ENCODE measurements at places on chromosomes 12 and 14.

DNA sequence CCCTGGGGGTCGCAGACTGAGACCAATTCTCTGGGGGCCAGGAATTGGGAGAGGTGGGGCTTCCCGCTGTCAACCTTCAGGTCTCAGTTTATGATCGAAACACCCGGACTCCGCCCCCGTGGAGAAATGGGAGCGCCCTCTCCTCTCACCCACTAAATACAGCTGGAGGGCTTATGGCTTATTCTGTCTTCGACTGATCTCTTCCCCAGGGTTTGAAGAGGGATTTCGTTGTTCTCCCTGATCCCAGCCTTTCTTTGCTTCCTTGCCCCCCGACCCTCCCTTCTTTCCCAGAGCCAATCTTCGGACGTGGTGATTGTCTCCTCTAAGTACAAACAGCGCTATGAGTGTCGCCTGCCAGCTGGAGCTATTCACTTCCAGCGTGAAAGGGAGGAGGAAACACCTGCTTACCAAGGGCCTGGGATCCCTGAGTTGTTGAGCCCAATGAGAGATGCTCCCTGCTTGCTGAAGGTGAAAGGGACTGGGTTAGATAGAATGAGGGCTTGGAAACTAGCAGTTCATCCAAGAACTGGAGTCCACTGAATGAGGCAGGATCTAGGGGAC is 607 bp downstream of the OS9 start:
- peak; percentile 52 for DNase-seq

DNA sequence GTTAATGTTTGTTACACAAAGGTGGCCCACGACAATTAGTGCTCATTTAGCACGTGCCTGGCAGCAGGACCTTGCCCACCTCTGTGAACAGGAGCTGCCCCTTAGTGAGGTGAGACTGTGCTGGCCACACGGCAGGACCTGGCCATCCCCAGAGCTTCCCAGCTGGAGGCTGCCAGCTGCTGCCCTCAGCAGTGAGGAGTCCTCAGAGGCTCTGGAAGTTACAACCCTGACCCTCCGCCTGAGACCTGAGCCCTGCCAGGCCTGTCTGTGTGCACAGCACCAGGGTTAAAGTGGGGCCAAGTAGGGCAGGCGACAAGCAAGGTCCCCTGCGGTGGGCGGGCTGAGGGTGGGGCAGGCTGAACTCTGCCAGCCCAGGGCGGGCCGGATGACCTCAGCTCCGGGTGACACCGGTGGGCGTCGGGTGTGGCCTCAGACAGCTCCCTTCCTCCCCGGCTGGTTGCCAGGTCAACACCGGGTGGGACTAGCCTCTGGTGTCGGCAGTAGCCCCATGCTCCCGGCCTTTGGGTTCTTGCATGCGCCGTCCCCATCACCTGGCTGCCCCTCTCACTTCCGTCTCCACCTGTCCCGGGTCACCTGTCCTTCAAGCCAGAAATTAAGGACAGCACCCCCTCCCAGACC is 9.2 kb upstream of the LBHD2 start:
- peak; percentile 69 for DNase-seq

DNA sequence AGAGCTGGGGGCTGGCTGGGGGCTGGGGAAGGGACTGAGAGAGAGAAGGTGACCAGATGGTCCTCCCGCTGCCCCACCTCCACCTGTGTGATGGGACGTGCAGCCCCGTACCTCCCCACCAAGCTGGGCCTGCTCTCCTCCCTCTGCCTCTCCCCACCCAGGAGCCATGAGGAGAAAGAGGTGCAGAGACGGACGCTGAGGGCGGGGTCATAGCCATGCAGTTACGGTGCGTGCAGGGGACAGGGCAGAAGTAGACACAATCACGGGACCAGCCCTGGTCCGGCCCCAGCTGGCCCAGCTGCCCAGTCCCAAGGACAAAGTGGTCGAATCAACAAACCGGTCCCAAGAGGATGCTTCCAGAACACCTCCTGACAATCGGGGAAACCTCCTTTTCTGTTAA is 33.2 kb downstream of the RFLNA start:
- DNase-seq = no peak

DNA sequence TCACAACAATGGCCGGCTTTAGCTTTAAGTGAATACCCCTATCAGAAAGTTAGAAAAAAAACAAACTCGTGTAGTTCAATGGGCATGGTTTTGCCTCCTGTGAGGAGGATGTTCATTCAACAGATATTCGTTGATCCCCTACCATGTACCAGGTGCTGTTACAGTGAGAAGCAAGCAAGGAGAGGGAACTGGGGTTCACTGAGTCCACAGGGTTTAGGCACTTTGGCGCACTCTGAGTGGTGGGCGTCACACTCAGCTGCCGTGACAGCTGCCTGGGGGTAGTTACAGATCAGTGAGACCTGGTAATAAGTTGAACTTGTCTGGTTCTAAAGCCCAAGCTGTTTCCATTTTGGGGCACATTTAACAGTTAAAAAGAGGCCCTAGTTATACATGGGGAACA is 74.2 kb downstream of the PAPOLA start:
- no peak for DNase-seq

DNA sequence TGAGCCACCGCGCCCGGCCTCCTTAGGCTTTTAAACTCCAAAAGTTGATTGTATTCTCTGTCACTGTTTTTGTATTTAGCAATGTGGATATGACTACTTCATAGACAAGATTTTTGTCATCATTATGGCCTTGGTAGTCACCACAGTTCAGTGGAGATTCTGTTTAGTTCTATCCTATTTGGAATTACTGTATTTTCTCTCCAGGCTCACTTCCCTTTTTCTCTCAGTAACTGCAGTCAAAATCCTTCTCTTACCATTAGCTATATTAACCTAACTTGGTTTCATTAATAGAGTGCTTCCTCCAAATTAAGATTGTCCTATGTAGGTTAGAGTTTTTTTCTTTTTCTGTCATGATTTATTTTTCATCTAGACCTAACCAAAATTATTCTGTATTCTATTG is 283.9 kb downstream of the TMTC2 start:
- no peak for DNase-seq

GRCh38 chr12:12976366-12976765 is 23.7 kb downstream of the HEBP1 start:
- no peak for DNase-seq

DNA sequence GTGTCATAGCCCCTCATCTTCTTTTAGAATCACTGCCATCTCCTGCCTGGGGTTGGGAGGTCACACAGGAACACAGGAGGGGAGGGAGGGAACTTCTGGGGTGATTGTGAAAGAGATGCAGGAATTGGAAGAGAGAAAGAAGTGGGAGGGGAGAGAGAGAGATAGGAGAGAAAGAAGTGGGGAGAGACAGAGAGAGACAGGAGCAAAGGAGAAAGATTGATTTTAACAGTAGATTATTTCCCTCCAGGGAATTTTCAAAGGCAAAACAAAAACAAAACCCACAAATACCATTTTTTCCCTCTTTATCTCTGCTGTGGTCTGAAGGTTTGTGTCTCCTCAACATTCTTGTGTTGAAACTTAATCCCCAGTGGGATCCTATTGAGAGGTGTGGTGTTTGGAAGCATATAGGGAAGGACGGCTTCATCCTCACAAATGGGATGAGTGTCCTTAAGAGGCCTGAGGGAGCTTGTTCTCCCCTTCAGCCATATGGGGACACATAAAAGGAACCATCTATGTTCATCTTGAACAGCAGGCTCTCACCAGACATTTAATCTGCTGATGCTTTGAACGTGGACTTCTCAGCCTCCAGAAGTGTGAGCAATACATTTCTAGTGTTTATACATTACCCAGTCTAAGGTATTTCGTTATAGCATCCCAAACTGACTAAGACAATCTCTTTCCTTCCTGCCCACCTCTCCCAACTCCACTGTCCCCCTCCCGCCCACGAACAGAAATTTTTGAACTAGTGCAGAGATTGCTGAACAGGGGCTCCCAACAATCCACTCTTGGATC is 134.9 kb upstream of the MAX start:
- no peak for DNase-seq

- no peak for DNase-seq
These were observed 5.0 kb downstream of the IGF1 start for GRCh38 chr12:102475355-102475754.

- DNase-seq = no peak
These were observed 1043.8 kb upstream of the FBXO33 start for GRCh38 chr14:40476005-40476404.

- DNase-seq = no peak
These were observed 5.7 kb upstream of the NEK9 start for GRCh38 chr14:75132382-75133086.

DNA sequence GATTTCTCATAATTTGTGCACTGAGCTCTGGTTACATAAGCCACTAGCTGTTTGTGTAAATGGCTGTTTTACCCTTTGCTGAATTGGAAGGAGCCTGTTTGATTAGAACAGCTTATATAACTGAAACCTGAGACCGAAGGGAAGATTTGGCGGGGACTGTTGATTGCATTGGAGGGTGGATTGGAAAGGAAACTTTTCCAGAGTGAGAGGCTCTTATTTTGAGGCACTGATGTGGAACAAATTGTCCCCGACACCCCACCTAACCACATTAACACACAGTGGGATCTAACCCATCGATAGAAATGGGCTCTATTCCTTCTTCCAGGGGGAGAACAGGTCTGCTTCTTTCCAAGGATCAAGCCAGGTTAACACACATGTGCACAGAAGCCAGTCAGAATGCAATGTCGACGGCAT is 51.7 kb downstream of the TMEM30B start:
- DNase-seq = no peak

DNA sequence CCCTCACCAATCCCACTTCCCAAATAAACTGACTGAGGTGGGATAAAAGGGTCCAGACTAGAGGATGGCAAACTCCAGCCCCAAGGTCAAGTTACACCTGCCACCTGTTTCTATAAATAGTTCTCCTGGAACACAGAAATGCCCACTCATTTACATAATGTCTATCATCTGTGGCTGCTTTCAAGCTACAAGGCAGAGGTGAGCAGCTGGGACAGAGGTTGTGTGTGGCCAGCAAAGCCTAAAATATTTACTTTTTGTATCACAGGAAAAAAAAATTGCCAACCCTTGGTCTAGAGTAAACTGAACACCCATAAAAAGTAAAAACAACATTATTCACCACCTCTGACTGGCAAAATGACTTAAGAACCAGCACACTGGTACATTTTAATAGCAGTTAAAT is 269.4 kb downstream of the RGS6 start:
- no peak for DNase-seq

DNA sequence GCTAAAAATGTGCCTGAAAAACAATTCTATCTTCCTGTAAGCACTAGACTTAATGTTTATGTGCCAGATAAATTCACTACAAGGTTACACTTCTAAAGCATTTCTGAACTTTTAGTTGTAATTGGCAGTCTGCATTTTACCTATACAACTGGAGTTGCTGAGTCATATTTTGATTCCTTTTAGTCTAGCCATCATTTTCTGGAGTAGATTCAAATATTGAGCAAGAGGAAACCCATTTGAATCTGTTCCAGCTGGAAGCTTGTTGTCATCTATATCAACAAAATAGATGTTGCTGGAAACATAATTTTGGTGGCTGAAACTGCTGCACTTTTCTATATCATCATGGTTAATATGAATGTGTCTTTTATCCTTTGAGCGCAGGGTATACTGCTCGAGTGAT is 122.2 kb upstream of the CCDC175 start:
- no peak for DNase-seq

GRCh38 chr12:26622601-26623000 is 210.4 kb downstream of the ITPR2 start:
- no peak for DNase-seq

GRCh38 chr12:102675672-102676071 is 195.3 kb upstream of the IGF1 start:
- DNase-seq = no peak

DNA sequence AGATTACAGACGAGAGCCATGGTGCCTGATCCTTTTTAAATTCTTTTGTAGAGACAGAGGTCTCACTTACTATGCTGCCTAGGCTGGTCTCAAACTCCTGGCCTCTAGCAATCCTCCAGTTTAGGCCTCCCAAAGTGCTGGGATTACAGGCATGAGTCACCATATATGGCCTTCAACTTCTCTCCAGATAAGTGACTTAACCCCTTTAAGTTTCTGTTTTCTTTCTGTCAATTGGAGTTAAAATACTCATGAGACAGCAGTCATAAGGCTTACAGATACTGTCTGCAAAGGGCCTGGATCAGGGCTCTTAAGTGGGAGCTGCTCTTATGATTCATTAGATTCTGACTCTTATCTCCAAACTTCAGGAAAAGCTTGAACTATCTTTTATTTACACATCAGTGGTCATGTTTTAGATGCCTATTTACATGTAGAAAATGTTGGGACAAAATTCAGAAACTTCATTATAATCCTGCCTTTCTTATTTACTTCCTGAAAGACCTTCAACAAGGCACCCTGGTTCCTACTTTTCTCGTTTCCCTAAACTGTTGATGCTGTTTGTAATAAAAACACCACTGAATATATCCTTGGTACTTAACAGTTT is 271.5 kb upstream of the TBX3 start:
- DNase-seq = no peak

DNA sequence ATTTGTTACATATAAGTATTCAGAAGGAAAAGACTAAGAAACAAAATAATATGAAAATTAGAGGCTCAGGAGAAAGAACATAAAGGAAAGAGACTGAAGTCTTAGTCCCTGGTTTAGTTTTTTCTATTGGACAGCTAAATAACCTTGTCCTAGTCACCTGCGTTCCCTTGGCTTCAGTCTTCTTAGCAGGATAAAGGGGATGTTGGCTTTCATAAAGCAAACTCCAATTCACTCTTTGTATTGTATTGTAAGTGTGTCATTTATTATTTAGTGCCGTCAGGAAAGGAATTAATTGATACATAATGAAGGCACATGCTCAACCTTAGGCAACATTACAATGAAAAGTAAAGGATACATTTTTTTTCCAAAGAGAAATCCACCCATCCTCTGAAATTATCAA is 190.3 kb upstream of the PPFIA2 start:
- DNase-seq = no peak

DNA sequence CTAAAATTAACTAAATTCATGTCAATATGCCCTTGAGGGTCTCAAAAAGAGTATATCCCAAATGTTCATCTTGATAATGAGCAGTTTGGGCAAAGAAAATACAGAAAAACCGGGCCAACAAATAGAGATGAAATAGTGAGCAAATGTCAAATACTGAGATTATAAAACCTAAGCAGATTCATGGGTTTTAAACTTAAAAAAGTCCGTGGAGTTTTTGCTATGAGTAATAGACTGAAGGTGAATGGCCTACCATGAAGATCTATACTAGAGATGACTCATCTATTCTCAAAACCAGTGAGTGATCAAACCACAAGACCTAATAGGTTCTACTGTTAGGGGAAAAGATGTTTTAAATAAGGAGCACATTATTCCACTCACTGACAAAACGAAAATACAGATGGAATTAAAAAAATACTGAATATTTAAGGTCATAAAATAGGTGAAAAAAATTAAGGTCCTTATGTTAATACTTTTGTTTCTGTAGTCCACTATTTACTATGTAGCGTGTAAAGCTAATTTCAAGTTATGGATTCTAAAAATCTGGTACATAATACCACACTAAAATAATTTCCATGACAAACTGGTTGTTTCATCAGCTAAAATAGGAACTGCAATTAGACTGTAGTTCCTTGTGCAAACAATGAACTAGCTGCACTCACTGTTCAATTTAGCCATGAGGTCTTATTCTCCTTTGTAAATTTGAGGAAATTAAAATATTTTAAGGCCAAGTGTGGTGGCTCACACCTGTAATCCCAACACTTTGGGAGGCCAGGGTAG is 5.0 kb downstream of the HNRNPC start:
- no peak for DNase-seq

GRCh38 chr12:90514325-90514724 is 440.7 kb downstream of the CCER1 start:
- no peak for DNase-seq
